ENCODE measurements at places on chromosomes 1 and 21. TPM values are rescaled to one million over a fixed set of nuclear protein-coding genes. Genes with fewer than 3 reads are reported as not detected.
A peak's percentile ranks its signal among the peaks of the same experiment; 100 is the strongest.

The SPRR1B gene
- total RNA-seq, result not detected

The AADACL4 gene
- total RNA-seq, result not detected

The INAVA gene
- 49.8 TPM for total RNA-seq

The TRPM2 gene
- not detected for total RNA-seq

The RHBG gene
- 1.8 TPM for total RNA-seq

The CHODL gene
- 0.53 TPM for total RNA-seq

The LRRC38 gene
- not detected for total RNA-seq

The PM20D1 gene
- total RNA-seq, result not detected

The CR2 gene
- total RNA-seq, result 4.3 TPM

The FMO2 gene
- not detected for total RNA-seq

The HES2 gene
- total RNA-seq, result 2.1 TPM

DNA sequence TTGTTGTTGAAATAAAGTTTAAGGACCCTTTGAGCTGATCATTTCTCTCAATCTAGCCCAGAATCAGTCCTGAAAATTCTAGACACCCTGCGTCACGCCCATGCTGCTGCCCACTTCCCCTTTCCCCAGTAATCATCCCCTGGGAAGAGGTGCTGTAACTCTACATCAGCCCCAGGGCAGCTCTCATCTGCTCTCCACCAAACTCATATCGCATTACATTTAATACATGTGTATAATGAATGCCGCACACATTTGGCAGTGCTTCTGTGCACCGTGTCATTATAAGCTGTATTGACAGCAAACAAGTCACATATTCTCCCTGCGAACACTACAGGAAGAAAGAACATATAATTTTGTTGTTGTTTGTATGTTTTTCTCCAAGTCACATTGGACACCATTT lies 539.7 kb upstream of the DAB1 start:
- H3K27me3 ChIP-seq, result no peaks in the 10 kb centered on the region
- DNase-seq, result no peak
- H3K4me1 ChIP-seq, result no peaks in the 10 kb centered on the region
- no peak overlapping the region for H3K4me3 ChIP-seq

- H3K4me3 ChIP-seq, result no peak overlapping the region
- no peaks in the 10 kb centered on the region for H3K27me3 ChIP-seq
- no peak for DNase-seq
- no peaks in the 10 kb centered on the region for H3K4me1 ChIP-seq
Measured at GRCh38 chr1:170376801-170377385, 155.1 kb upstream of the GORAB start.

- H3K4me1 ChIP-seq, result peaks cover 11% of the 10 kb centered on the region
- no peaks in the 10 kb centered on the region for H3K36me3 ChIP-seq
- H3K4me3 ChIP-seq, result no peak overlapping the region
- no peak overlapping the region for H3K27ac ChIP-seq
- no peaks in the 10 kb centered on the region for H3K27me3 ChIP-seq
- DNase-seq, result no peak
Measured at GRCh38 chr1:20663365-20663764, 2.2 kb upstream of the DDOST start.

GRCh38 chr1:60073605-60074278 lies at the start of gene C1orf87:
Gene C1orf87, minus strand, starts transcription at chr1:60073770. Its CDS starts 1,127 bp downstream, at chr1:60072643.
- H3K4me3 ChIP-seq, result no peak within 1 kb of the TSS
- DNase-seq, result no peak
- H3K27ac ChIP-seq, result no peak within 1 kb of the TSS
- no peaks in the 10 kb centered on the region for H3K36me3 ChIP-seq
- H3K27me3 ChIP-seq, result peaks cover 29% of the 10 kb centered on the region

GRCh38 chr1:6131561-6131960 lies 48.6 kb downstream of the CHD5 start:
- no peak overlapping the region for H3K27ac ChIP-seq
- H3K27me3 ChIP-seq, result 0 out of 2 replicates have a peak, but pooled peaks cover 3% of the 10 kb centered on the region

- no peaks in the 10 kb centered on the region for H3K4me1 ChIP-seq
- no peak for DNase-seq
- no peaks in the 10 kb centered on the region for H3K27me3 ChIP-seq
- H3K36me3 ChIP-seq, result no peaks in the 10 kb centered on the region
- H3K4me3 ChIP-seq, result no peak overlapping the region
Measured at GRCh38 chr1:106268070-106268469, 788.4 kb upstream of the PRMT6 start.

DNA sequence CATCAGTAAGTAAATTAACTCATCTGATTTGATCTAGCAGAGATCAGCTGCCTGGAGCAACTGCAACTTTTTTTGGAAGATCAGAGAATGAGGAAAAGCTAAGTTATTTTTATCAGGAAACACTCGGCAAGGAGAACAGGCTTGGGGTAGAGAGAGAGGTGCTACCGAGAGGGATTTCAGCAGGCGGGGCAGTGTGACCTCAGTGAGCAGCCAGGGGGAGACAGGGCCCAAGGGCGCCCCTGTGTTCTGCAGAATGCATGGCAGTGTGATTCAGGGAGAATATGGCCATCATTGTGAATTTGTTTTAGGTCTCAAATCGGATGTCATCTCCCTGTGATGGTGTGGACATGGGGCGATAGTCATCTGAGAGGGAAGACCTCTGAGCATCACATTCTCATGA lies 484.1 kb upstream of the VAMP3 start:
- no peak overlapping the region for H3K27ac ChIP-seq
- no peak overlapping the region for H3K4me3 ChIP-seq
- no peak for DNase-seq
- peaks cover 10% of the 10 kb centered on the region for H3K27me3 ChIP-seq
- no peaks in the 10 kb centered on the region for H3K36me3 ChIP-seq

- peak; percentile 17 for DNase-seq
- no peak overlapping the region for H3K4me3 ChIP-seq
- no peak overlapping the region for H3K27ac ChIP-seq
Measured at GRCh38 chr1:43587594-43587993, 56.9 kb downstream of the PTPRF start.

DNA sequence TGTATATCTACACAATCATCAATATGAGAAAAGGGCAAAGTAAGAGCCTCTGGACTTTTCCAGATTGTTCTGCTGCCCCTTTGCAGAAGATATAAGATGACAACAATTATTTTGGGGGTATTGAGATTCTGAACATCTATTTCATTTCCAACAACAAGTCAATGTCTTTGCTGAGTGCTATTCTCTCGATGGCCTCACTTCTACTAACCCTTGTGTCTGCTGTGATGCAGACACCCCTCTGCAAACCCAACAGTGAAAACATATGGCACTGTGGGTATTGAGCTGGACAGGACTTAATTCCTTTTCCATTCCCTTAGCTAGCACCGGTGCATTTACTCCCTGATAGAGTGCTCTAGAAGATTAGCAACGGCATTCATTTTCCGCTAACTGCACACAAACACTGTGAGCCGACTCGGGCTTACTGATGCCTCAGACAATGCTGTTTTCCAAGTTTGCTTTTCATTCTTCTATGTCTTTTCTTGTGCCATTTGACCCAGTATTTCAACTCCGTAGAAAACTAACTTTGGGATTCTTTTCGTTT lies 33.4 kb upstream of the SMYD2 start:
- DNase-seq, result no peak
- H3K4me3 ChIP-seq, result no peak overlapping the region
- H3K27me3 ChIP-seq, result no peaks in the 10 kb centered on the region
- H3K36me3 ChIP-seq, result no peaks in the 10 kb centered on the region
- H3K27ac ChIP-seq, result no peak overlapping the region

- H3K27me3 ChIP-seq, result no peaks in the 10 kb centered on the region
- peak overlapping the region; percentile 38 for H3K4me3 ChIP-seq
- no peaks in the 10 kb centered on the region for H3K36me3 ChIP-seq
- peaks cover 20% of the 10 kb centered on the region for H3K4me1 ChIP-seq
- peak; percentile 97 for DNase-seq
- H3K27ac ChIP-seq, result peak overlapping the region; percentile 85
Measured at GRCh38 chr1:67561704-67562113, 123.3 kb upstream of the GADD45A start.

DNA sequence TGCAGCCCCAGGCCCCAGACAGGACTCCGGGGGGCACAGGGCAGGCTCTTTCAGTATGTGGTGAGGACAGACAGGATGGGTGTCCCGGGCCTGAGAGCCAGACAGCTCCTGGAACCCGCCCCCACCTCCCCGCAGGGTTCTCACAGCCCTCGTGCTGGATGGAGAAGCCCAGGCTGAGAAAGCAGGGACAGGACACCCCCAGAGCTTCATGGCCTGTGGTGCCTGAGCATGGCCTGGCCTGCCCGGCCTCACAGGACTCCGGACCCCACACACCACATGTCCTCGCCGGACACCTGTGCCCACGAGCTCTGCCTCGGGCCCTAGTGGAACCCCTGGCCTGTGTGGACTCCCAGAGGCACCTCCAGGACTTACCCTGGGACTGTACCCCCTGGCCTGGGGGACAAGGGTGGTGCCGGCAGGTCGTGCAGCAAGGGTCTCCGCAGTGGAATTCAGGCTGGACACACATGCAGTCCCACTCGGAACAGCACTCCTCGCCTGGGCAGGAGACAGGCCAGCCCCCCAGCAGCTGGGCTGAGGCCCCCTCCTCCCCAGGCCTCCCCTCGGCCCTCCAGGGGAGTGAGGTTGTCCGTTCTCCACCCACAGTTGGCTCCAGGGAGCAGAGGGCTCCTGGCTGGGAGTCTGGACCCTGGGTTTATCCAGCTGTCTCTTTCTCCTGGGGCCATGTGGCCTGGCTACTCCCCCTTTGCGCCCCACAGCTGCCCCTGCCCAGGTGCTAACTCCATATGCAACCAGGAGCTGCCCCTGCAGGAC lies 1.2 kb downstream of the TNFRSF18 start:
- H3K36me3 ChIP-seq, result no peaks in the 10 kb centered on the region
- H3K4me1 ChIP-seq, result peaks cover 11% of the 10 kb centered on the region
- no peak for DNase-seq

DNA sequence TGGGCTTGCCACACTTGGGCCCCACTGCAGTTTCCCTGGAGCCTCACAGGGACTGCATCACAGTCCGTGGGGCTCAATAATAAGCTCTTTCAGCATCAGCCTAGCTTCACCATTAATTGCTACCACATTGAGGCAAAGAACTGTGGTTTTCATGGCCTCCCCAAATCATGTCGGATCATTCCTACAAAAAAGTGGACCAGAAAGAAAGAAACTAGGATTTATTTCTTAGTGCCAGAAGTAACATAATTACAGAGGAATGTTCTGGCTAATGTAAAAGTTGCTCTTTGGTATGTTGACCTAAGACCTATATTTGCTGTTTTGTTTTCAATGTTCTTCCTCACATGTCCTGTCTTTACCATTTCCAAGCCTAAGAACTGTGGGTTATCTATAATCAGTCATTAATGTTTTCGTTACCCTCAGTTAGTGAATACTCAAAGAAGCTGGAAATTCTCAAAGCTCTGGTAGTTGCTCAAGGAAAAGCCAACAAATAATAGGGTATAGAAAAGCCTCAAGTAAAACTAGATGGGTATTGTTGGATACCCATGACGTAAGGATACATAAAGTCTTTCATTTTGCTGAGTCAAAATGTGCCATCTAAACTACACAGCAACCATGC lies 173.9 kb downstream of the LTN1 start:
- H3K27me3 ChIP-seq, result no peaks in the 10 kb centered on the region
- no peaks in the 10 kb centered on the region for H3K36me3 ChIP-seq
- no peak overlapping the region for H3K4me3 ChIP-seq
- no peak for DNase-seq

- no peak for DNase-seq
- H3K36me3 ChIP-seq, result no peaks in the 10 kb centered on the region
- no peaks in the 10 kb centered on the region for H3K27me3 ChIP-seq
- H3K27ac ChIP-seq, result no peak overlapping the region
Measured at GRCh38 chr1:202038688-202039346, 28.4 kb downstream of the ELF3 start.

- no peaks in the 10 kb centered on the region for H3K36me3 ChIP-seq
- no peak overlapping the region for H3K4me3 ChIP-seq
- no peak for DNase-seq
- no peak overlapping the region for H3K27ac ChIP-seq
- no peaks in the 10 kb centered on the region for H3K4me1 ChIP-seq
Measured at GRCh38 chr1:79594121-79594698, 587.7 kb upstream of the ADGRL4 start.

DNA sequence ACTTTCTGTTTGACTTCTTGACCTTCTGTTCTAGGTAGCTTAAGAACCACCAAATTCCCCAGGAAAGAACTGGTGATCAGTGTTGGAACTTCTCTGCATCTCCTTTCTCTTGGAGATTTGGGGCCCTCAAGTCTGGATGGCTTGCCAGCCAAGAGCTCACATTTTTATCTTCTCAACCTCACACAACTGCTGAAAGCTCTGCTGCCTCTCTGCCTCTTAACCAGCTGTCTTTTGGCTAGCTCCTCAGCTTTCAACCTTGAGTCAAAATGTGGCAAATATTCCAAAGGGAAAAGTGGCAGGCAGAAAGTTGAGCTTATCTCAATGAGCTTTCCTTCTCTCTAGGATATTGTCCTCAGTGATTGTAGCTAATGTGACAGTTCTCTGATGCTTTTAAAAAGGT lies 89.2 kb upstream of the CCDC190 start:
- no peaks in the 10 kb centered on the region for H3K36me3 ChIP-seq
- H3K27me3 ChIP-seq, result no peaks in the 10 kb centered on the region
- no peaks in the 10 kb centered on the region for H3K4me1 ChIP-seq
- no peak overlapping the region for H3K4me3 ChIP-seq
- no peak overlapping the region for H3K27ac ChIP-seq

GRCh38 chr1:3375245-3375644 lies 79.2 kb upstream of the ARHGEF16 start:
- H3K4me1 ChIP-seq, result no peaks in the 10 kb centered on the region
- no peaks in the 10 kb centered on the region for H3K36me3 ChIP-seq
- no peak overlapping the region for H3K27ac ChIP-seq
- no peak for DNase-seq
- peaks cover 88% of the 10 kb centered on the region for H3K27me3 ChIP-seq
- no peak overlapping the region for H3K4me3 ChIP-seq

GRCh38 chr1:41955461-41956159 lies 36.9 kb upstream of the HIVEP3 start:
- peaks cover 62% of the 10 kb centered on the region for H3K4me1 ChIP-seq
- H3K27ac ChIP-seq, result peak overlapping the region; percentile 89
- peak overlapping the region; percentile 9 for H3K4me3 ChIP-seq
- H3K27me3 ChIP-seq, result no peaks in the 10 kb centered on the region

- H3K4me3 ChIP-seq, result no peak overlapping the region
- no peaks in the 10 kb centered on the region for H3K27me3 ChIP-seq
- peak; percentile 86 for DNase-seq
- no peaks in the 10 kb centered on the region for H3K36me3 ChIP-seq
Measured at GRCh38 chr1:26321315-26322041, 3.7 kb downstream of the CD52 start.

- H3K27ac ChIP-seq, result no peak overlapping the region
- peaks cover 9% of the 10 kb centered on the region for H3K4me1 ChIP-seq
- H3K27me3 ChIP-seq, result peaks cover 9% of the 10 kb centered on the region
- no peak overlapping the region for H3K4me3 ChIP-seq
- DNase-seq, result no peak
Measured at GRCh38 chr21:37677006-37677405, 239.3 kb downstream of the KCNJ6 start.

GRCh38 chr1:201054091-201054543 lies 30.6 kb upstream of the KIF21B start:
- H3K4me3 ChIP-seq, result no peak overlapping the region
- DNase-seq, result no peak
- H3K27ac ChIP-seq, result no peak overlapping the region
- H3K36me3 ChIP-seq, result no peaks in the 10 kb centered on the region

Data from PC-9 (cell line).